Hematopoietic multipotent progenitor cell treated with erythropoietin and hydrocortisone succinate and interleukin-3 and kit ligand, for 15 days (in vitro differentiated cells): ENCODE measurements at places on chromosomes 7 and 10.
A peak's percentile ranks its signal among the peaks of the same experiment; 100 is the strongest.

DNA sequence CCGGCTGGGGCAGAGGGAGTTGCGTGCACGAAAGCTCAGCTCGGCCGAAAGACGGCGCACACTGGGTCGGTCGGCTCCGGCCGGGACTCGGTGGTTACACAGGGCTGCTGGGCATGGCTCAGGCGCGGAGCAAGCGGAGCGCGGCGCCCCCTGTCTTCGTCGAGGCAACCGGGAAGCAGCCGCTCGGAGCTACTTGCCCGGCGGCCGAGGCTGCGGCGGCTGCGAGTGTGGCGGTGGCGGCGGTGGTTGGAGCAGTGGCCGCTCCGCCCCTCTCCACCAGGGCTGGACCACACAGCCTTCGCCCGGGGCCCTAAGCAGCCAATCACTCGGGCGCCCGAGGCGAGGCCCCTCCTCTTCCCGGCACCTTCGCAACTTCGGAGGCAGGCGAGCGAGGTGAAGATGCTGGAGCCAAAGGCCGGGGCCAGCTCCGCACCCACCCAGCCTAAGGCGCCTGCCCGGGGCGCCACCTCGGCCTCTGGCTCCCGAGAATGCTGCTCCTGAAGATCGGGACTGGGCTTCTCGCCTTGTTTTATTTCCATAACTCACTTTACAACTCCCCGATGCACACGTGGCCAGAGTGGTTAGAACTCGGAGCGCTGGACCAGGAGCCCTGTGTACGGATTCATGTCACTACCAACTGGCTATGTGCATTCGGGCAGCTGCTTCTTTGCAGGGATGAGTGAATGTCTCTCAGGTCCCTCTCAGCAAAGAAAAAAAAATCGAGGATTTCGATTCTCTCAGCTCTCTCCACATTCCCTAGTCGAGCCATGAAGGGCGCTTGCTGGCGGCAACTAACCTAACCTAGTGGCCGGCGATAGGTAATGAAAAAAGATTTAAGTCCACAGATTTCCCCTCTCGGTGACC lies at the start of gene TLL2:
Gene TLL2, minus strand, starts transcription at position 229 of the 864 bp plus-strand sequence. CDS start 241 bp downstream, outside the sequence.
- peak; percentile 52 for DNase-seq

GRCh38 chr10:84078771-84079170 lies 60.5 kb upstream of the GHITM start:
- no peak for DNase-seq

- no peak for DNase-seq
These were observed 36.9 kb downstream of the ZNRF2 start for GRCh38 chr7:30321089-30321881.

DNA sequence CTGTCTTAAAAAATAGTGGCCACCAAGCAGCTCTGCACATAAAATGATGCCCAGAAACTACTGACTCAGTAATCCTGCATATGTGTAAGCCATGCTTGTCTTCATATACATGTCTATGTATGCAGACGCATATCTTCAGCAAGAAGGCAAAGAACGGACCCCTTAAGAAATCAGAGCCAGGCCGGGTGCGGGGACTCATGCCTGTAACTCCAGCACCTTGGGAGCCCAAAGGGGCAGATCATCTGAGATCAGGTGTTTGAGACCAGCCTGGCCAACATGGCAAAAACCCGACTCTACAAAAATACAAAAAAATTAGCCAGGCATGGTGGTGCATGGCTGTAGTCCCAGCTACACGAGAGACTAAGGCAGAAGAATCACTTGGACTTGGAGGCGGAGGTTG lies 295.0 kb downstream of the TCERG1L start:
- no peak for DNase-seq

DNA sequence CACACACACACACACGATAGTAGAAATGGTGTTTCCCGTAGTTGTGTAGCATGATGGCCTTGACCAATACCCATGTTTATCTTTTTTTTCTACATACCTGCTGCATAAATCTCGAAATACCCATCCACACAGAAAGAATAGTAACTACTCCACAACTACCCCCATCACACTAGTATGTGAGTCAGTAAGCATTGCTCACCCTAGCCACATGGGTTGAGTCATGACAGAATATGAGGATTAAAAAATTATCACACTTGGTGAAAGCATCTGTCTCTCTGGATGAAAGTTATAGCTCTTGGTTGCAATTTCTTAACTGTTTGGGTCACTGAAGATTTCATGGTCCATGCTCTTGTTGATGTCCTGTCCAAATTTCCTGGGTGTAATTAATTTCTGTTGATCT lies 103.4 kb upstream of the MDFIC start:
- no peak for DNase-seq

DNA sequence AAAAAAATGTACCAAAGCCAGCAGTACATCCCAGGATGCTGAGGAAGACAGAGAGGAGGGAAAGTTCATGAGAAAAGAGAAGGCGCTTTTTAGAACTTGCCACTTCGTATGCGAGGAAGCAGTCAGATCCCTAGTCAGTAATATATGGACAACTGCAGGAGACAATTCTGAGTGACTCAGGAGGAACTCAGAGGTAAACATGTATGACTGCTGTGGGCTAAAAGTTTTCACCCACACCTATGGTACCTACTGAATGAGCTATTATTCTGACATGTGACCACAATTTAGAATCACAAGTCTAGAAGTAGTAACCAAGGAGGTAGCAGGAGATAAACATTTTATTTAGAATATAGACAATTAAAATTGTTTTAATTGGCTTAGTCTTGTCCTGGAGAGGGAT lies 126.5 kb downstream of the ICA1 start:
- no peak for DNase-seq

- DNase-seq: no peak
These were observed 13.9 kb upstream of the PWWP2B start for GRCh38 chr10:132383101-132383500.

- DNase-seq: no peak
These were observed 78.6 kb downstream of the NRF1 start for GRCh38 chr7:129689995-129690581.

DNA sequence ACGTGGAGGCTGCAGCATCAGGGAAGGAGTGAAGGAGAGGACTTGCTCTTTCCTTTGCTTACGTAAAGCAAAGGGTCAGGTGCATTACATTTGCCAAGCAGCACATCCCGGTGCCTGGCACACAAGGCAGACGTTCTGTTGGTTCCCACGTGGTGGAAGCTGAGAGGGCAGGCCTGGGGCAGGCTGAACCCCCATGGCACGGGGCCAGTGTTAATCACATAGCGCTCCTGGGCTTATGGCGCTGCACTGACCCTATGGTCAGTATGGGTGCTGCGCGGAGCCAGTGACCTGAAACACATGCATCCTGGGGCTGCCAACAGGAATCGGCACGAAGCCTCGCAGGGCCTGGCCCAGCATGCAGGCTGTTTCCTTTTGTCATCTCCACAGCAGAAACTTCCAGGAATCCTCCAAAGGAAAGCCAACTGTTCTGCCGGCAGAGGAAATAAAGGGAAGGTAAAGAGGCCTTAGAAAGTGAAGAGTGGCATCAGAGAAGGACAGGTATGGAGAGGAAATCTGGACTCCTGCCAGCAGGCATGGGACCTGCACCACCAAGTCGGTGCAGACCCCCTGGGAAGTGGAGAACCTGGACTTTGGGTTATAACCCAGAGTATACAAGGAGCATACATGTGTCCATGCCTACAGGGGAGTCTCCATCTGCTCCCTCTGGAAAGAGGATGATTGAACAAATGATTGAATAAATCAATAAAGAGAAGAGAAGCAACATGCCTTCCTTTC lies 560.2 kb downstream of the TCERG1L start:
- DNase-seq: no peak

DNA sequence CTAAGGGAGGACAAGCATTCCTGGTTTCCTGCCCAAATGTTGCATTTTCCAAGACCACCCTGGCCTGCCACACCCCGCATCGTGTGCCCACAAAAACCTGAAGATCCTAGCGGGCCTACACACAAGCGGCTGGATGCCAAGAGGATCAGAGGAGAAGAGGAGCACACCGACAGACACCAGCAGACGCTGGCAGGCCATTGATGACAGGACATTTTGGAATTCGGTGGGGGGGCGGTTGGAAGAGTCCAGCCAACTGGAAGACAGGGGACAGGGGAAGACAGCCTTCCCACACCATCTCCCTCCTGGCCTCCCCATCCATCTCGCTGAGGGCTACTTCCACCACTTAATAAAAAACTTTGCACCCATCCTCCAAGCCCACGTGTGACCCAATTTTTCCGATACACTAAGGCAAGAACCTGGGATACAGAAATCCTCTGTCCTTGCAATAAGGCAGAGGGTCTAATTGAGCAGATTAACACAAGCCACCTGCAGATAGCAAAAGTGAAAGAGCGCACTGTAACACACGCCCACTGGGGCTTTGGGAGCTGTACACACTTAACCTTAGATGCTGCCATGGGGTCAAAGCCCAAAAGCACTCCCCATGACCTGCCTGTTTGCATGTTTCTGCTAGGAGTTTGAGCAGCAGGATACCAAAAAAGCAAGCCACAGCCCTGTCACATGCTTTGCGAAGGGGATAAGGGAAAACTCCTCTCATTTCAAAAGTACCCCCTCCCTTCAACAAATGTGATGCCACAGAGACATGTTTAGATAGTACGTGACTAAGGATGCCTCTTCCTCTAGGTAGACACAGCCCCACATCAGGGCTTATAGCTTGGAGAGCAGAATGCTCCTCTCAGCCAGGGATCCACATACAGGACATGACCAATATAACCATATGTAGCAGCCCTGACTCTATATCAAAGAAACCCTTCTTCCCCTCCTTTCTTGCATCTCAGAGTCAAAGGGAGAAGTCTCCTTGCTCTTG lies 13.4 kb upstream of the SMNDC1 start:
- no peak for DNase-seq

GRCh38 chr7:6647080-6647479 lies 10.0 kb downstream of the ZNF316 start:
- no peak for DNase-seq

DNA sequence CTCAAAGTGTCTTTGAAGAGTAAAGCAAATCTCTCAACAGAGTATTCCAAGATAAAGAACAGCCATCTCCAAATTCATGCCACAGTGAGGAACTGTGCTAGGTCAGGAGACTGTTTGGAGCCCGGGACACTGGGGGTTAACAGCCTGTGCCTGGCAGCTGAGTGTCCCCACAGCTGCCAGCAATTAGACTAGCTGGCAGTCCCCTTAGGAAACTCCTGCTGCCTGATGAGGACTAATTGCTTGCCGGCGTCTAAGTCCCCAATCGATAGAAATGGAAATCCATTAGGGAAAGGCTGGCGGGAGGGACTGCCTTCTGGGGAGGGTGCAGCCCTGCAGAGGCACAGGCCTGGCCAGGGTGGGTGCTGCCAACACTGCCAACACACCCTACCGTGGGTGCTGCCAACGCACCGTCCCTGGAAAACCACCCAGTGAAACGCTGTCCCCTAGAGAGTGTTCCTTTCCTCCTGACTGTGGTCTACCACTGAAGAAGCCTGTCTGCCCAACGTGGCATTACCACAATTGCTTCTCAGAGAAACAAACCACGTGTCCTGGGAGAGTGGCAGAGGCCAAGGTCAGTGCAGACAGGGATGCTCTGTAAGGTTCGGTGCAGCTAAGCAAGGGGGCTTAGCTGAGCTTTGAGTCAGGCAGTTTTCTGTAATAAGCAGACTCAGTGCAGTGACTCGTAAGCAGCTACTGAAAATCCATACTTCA lies 60.8 kb downstream of the XRCC2 start:
- no peak for DNase-seq

DNA sequence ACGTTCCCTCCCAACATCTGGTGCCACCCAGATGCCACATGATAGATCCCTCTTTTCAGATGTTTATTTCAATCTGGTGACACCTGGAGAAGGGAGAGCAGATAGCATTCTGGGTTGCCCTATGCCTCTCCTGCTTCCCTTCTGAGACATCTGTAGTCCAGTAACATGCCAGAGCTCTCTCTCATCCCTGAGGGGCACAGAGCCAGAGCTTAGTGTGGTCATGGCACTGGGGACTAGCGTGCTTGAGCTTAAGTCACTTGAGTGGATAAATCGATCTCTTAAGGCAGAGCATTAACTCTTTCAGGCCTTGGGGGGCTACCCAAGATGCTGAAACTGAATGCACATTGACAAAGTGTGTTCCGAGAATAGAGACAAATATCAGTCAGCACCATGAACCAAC lies 47.9 kb downstream of the WNT2 start:
- DNase-seq: no peak

- no peak for DNase-seq
These were observed 156.9 kb upstream of the RHOBTB1 start for GRCh38 chr10:61100887-61101286.

DNA sequence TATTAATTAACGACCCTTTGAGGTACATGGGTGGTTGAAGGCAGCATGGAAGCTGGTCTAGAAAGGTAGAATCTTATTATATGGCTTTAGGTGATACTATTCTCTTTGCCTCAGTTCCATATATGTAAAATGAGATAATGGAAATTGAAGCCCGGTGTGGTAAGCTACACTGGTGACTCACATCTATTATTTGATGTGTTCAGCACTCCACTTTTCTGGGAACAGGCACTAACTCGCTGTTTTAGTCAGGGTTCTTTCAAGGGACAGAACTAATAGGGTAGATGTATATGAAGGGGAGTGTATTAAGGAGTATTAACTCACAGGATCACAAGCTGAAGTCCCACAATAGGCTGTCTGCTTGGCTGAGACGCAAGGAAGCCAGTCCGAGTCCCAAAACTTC lies 4.4 kb upstream of the TRUB1 start:
- no peak for DNase-seq

- DNase-seq: no peak
These were observed 135.1 kb downstream of the TAX1BP1 start for GRCh38 chr7:27875061-27875460.
